ENCODE measurements at places on chromosomes 13 and 19. TPM values are rescaled to one million over a fixed set of nuclear protein-coding genes. Genes with fewer than 3 reads are reported as not detected.

CEACAM16 gene
- total RNA-seq = not detected

ZNF181 gene
- total RNA-seq = 16.7 TPM

GRCh38 chr13:89515948-89516347 is 1831.5 kb upstream of the MIR17HG start:
- no peak for DNase-seq

GRCh38 chr19:49820125-49820524 is 2.0 kb downstream of the MED25 start:
- no peak for DNase-seq

DNA sequence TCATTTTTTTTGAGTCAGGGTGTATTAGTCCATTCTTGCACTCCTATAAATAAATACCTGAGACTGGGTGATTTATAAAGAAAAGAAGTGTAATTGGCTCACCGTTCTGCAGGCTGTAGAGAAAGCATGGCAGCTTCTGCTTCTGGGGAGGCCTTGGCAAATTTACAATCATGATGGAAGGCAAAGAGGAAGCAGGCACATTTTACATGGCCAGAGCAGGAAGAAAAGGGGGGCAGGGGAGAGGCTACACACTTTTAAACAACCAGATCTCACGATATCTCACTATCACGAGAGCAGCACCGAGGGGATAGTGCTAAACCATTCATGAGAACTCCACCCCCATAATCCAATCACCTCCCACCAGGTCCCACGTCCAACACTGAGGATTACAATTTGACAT is 44.5 kb upstream of the MIR17HG start:
- DNase-seq = no peak

DNA sequence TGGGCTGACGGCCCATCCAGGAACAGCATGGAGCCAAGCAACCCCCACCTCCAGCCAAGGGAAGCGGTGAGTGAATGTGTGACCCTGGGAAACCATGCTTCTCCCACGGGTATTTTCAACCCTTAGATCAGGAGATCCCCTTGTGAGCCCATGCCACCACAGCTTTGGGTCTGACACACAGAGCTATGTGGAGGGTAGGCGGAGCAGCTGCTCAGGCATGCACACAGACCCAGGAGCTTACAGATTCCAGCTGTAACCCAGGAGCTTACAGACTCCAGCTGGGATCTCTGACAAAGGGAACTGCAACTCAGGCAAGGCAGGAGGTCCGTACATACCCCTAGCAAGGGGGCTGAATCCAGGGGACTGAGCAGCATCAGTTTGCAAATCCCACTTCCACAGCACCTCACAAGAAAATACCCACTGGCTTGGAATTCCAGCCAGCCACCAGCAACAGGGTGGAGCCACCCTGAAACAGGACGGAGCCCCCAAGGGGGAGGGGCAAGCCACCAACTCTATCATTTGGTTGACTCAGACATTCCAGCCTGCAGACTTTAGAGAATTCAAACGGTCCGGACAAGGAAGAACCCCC is 40.8 kb upstream of the RFXAP start:
- no peak for DNase-seq

DNA sequence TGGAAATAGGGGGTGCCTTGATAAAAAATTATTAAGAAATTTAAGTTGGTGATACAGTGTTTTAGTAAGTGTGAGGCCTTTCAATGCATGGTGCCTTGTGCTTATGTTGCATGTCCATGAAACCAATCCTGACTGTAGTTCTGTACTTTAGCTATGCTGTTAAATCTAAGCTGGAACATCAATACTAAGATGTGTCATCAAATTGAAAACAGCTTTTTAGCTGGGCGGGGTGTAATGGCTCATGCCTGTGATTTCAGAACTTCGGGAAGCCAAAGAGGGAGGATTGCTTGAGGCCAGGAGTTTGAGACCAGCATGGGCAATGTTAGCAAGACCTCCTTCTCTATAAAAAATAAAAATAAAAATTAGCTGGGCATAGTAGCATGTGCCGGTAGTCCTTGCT is 930.3 kb upstream of the PCDH9 start:
- no peak for DNase-seq

All from dermis blood vessel endothelial cell (primary cell).